ENCODE measurements at places on chromosomes 2 and 18.

DNA sequence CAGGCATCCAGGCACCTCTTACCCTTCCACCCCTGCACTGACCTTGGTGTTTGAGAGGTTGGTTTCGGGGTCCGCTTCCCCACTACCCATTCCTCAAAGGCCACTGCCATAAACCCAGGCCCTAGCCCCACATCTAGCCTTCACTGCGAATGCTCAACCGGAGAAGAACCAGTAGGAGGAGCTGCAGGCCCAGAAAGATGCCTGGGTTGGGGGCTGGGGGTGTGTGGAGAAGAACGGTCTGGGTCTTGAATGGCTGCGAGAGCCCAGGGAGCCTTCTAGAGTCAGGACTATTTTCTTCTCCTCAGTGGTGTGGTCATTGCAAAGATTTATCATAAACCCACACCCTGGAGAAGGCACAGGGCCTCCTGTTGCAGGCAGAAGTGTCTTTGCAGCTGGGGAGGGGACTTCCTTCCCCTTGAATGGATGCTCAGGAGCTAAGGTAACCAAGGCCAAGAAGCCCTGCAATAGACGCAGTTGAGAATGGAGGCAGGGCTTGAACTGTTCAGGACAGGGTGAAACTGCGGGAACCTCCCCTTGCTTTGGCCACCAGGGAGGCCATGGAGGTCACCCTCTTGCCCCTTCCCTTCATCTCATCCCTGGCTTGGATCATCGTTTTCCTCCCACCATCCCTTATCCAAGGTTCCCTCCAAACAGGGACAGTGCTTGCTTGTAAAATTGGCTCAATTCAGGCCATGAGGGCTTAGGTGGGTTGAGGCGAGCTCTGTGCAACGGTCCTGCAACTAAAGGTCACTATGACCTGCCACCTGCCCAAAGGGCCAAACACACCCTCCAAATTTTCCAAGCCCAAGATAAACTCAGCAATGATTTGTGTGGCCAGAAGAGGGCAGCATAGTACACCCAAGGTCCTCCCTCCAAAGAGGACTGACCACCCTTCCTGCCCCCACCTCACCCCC is 20.9 kb downstream of the THNSL2 start:
- no peak for DNase-seq

DNA sequence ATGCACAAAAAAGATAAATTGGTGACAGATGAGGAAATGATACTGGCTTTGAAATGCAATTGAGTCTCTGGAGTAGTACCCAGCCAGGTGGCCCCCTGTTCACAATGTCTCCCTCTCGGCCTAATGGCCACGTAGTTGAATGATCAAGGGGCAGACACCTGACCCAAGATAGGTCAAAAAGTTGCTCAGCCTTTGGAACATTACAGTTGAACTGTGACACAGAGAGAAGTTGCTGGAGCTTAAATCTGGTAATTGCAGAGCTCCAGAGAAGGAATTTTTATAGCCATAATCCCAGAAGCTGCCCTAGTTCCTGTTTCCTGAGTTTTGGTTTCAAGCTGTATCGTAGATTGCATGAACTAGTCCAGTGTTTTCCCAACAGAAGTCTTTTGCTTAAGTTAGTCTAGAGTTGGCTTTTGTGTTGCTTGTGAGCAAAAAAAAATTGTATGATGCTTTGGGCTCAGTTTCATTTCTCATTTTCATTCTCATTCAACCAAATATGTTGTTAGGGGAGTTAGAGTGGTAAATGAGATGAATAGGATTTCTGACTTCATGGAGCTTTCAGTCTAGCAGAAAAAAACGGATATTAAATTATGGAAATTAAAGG is 117.9 kb downstream of the CSRNP3 start:
- no peak for DNase-seq

DNA sequence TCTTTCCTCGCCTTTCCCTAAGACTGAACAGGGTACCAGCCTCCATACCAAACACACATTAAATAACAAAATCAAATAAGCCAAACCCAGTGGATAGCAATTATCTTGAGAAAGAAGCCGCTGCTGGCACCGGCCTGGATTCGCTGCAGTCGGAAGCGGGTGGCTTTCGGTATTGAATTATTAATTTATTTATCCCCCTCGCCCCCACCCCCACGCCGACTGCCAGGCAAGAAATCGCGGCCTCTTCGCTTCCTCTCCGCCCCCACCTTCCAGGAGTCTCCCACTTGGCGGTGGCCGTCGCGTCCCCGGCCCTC is 370 bp upstream of the ZNF804A start:
- DNase-seq = no peak

DNA sequence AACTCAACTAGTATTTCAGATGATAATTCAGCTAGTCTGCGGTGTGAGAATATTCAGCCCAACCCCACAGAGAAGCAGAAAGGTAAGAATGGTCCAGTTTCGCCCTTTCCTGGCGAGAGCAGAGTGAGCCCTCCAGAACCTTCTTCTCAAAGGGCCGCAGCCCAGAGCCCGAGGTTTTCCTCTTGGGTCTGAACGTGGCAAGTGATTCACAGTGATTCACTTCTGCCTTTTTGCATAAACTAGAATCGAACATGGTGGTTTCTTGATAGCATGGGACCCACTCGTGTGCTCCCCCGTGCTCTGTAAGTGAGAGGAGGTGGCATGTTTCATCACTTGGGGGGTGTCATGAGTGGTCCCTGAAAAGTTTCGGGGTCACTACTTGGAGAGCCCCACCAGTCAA is 24.2 kb downstream of the TRAF3IP1 start:
- no peak for DNase-seq

DNA sequence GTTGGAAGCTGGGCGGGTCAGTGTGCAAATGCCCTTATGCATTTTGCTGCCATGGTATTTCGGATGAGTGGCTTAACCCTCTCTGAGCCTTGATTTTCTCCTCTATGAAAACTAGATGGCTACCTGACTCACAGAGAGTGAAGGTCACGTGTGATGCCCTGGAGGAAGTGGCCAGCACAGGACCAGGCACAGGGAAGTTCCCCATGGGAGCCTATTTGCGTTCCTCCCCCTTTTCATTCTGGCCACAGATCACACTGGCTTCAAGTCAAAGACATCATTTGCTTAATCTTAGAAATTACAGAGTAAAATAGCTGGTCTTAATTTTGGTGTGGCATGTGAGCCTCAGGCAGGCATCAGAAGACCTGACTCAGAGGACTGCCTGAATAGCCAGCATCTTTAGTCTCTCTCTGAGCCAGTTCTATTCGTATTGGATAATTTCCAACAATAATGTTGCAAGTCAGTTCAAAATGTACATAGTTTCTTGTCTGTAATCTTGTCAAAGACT is 57.6 kb upstream of the CD302 start:
- DNase-seq = no peak

DNA sequence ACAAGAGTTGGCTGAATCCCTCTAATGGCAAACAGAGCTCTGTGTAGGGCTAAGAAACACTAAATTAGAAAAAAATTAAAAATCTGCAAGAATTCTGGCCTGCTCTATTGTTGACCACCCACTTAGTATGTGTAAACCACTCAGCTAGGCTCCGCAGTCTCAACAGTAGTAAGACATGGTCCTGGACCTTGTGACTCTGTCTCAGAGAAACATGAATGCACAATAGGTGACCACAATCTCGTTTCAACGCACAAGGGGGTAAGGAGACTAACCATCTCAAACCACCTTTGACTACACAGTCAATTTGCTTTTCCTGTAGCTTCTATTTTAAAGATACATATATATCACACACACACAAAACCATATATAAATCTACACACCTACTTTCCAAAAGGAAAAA is 16.5 kb downstream of the SEPTIN10 start:
- no peak for DNase-seq

DNA sequence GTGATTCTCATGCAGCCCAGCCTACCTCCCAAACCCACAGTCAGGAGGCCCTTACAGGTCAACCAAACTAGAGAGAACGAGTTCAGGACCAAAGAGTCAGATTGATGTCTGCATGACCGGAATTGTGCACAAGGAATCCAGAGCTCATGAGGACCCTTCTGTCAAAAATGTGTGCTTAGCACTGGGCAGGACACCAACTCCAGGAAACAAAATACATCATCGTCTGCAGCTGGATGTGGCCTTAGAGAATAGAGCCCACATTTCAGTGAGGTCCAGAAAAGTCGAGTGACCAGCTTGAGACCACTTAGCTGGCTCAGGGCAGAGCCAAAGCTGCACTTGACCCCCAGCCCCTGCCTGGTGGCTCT is 3.2 kb downstream of the TNS1 start:
- no peak for DNase-seq

DNA sequence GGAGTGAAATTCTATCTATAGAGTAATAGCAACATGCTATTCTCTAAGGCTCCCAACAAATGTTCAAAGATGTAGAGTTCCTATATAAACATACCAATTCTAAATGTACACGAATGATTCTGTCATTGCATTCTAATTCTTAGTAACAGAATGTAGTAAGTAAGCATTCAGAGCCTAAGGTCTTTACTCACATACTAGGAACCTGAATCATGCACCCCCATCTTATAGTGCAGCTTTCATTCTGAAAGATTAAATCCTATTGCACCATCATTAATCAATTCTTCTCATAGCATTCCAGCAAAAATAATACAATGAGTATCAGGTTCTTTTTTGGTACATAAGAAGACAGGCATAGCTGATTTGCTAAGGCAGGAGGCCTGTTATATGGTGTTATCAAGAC is 230.0 kb downstream of the NCKAP5 start:
- no peak for DNase-seq

DNA sequence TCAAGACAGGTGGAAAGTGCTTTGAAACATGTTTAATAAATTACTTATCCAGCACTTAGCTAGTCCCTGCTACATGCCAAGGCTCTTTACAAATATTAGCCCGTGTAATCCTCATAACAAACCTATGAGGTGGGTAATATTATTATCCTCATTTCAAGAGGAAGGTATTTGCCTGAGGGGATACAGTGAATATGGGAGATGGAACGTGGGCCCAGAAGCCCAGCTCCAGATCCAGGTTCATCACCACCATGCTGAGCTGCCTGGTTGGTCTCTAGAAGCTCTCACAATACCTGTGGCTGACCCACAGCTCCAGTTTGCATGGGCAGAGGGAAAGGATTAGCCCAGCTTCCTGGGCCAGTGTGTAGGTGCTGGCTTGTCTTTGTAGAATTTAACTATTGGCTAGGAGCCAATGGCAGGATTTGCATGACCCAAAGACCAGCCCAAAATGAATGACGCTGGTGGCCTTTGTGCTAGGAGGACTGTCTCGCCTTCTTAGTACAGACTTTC is 61.6 kb upstream of the ATP8B1 start:
- no peak for DNase-seq

DNA sequence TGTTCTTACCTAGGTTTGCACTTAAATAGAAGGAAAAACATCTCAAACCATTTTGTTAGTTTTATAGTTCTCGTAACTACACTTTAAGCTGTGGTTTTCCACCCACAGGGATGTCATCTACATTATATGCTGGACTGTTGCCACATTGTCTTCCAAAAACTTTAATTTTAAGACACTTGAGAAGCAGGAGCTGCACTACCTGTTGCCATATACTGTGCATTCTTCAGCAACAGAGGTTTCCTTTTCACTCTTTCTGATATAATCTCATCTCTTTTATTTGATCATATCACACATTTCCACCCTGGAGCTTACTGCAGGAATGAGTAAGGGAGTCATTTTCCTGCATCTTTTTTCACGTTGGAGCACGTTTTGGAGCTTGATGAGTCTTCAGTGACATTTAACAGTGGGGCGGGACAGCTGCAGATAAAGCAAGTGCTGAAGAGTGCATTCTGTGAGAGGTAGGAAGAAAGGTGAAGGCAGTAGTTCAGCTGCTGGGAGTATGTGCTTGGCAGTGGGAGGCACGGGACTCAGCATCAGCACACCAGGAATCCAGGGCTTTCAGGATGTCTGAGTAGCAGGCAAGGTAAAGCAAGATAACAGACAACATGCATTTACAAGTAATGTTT is 3.8 kb downstream of the LIMS1 start:
- DNase-seq = no peak

GRCh38 chr2:18585526-18585925 is 3.8 kb downstream of the NT5C1B start:
- DNase-seq = no peak

DNA sequence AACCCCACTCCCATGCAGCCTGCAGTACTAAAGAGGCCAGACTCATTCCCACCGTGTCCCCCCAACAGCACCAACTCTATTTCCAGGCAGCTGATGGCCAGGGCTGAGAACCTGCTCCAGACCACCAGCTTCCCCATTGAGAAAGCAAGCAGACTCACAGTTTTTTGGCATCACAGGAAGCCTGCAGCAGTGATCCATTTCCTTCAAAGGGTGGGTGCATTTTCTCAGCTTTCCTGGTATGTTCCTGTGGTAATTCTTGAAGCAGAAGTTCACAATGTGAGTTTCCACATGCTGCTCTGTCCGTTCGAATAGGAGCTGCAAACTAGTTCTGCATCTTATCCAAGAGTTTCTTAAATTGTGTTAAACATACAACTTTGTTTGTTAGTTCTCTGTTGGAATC is 1249.6 kb upstream of the FAM98A start:
- DNase-seq = no peak

GRCh38 chr2:205695460-205695991 is 13.2 kb downstream of the NRP2 start:
- no peak for DNase-seq

- DNase-seq = no peak
These were observed 301.9 kb downstream of the RIT2 start for GRCh38 chr18:42813570-42813969.

DNA sequence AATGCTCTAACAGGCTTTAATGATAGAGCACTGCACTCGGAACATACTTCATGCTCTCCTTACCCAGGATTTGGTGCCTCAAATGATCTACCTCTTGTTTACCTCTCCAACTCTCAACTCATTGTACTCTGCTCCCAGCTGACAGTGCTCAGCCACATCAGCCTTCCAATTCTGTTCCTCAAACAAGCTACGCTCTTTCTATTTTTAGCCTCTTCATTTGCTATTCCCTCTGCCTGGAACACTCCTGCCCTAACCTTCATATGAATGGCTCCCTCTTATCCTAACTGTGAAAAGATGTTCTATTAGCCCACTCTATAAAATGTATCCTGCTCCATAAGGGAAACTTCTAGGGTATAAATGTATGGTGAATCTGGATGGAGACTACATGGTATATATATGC is 42.5 kb downstream of the PIGN start:
- DNase-seq = no peak

DNA sequence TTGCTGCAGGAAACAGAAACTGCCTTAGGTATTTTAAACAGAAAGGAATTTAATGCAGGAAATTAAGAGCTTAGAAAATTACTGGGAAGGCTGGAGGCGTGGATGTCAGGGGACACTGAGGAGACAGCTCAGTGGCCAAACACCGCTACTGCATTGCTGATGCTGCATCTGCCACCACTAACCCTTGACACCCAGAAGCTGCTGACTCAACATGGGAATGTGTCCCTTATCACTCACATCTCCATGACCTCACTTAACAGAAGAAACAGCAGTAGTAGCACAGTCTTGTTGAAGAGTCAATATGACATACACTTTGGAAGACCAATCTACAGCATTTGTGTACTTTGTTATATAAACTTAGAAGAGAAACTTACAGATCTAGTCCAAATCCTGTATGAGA is 906.1 kb downstream of the SLC4A3 start:
- DNase-seq = no peak

GRCh38 chr2:9052821-9053533 is 49.5 kb upstream of the MBOAT2 start:
- DNase-seq = no peak

- DNase-seq = no peak
These were observed 50.7 kb upstream of the APCDD1 start for GRCh38 chr18:10403708-10404107.

Data from stimulated activated CD8-positive, alpha-beta memory T cell treated with anti-CD3 and anti-CD28 coated beads, Interleukin-4, amount 100 ng/mL, for 1 hour (primary cell).